ENCODE measurements at places on chromosomes 13 and 19. TPM values are rescaled to one million over a fixed set of nuclear protein-coding genes. Genes with fewer than 3 reads are reported as not detected.

Gene ZNF20
- 3.8 TPM for total RNA-seq

Gene MEIOSIN
- total RNA-seq: not detected

Gene WDR18
- total RNA-seq: 77.4 TPM

Gene ACOD1
- not detected for total RNA-seq

Gene FARSA
- total RNA-seq: 44.8 TPM

Gene SYNGR4
- total RNA-seq: not detected

Gene NEK5
- 0.31 TPM for total RNA-seq

Measured in bladder microvascular endothelial cell (primary cell).